Stimulated activated CD8-positive, alpha-beta memory T cell treated with anti-CD3 and anti-CD28 coated beads, Interleukin-4, amount 100 ng/mL, for 1 hour (primary cell): ENCODE measurements at places on chromosomes 12 and 14.

GRCh38 chr12:125329239-125330102 lies 264.2 kb downstream of the AACS start:
- DNase-seq: no peak

- DNase-seq: peak; percentile 81
Measured at GRCh38 chr12:123364532-123365024, at the start of gene SBNO1. SBNO1 (minus strand) TSS chr12:123364847; CDS start chr12:123350441, 14,406 bp downstream.

- no peak for DNase-seq
Measured at GRCh38 chr14:104203071-104203425, 64.7 kb downstream of the KIF26A start.

- no peak for DNase-seq
Measured at GRCh38 chr14:78367355-78367754, 197.2 kb downstream of the NRXN3 start.

GRCh38 chr12:42779186-42779859 lies 189.8 kb upstream of the PRICKLE1 start:
- DNase-seq: no peak

DNA sequence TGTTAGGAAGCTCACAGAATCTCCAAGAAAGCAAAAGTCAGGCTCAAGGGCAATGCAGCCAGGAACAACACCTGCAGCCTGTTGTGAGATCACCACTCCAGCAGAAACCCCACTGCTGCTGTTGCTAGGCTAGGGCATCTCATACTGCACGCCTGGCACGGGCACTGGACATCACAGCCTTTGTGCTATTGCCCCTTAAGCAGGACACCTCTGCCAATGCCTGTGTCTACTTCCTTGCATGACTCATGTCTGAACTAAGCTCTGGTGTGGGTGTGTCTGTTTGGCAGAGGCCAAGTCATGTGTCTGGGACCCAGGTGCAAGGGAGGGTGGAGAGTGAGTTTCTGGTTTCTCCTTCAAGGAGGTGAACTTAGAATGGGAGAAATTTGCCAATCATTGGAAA lies 10.0 kb upstream of the DDX47 start:
- no peak for DNase-seq

DNA sequence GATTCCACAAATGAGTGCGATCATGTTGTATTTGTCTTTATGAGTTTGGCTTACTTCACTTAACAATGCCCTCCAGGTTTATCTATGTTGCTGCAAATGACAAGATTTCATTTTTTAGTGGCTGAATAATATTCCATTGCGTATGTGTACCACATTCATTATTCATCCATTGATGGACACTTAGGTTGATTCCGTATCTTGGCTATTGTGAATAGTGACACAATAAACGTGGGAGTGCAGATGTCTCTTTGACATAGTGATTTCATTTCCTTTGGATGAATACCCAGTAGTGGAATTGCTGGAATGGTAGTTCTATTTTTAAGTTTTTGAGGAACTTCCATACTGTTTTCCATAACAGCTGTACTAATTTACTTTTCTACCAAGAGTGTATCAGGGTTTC lies 23.5 kb downstream of the AKAP6 start:
- no peak for DNase-seq

DNA sequence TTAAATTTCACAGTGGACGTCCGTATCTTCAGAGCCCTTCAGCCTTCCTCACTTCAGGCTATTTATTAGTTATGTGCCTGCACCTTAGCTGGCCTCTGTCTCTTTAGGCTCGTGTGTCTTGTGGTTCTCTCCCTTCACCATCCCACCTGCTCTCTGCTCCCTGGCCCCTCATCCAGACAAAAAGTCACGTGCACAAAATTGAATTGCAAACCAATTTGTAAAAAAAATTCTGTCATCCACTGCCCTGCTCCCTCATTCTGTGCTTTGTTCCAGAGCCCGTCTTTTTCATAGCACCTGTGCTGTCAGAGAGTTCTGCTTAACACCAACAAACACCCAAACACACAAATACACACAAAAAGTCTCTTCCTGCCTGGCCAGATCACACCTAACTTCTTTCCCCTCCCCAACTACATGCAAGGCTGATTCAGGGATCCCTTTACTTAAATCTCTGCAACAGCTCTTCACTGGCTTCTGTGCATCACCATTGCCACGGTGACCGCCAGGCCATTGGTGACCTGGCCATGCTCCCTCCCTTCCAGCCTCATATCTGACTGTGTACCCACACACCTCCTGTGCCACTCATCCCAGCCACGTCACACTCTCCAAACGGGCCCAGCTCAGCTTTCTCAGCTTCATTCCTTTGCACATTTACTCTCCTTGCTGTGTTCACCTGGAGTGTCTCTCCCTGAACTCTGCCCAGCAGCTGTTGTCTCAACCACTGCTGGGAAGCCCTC lies 205.7 kb downstream of the TTC8 start:
- DNase-seq: no peak

- no peak for DNase-seq
Measured at GRCh38 chr12:41564816-41565215, 376.7 kb downstream of the PDZRN4 start.

DNA sequence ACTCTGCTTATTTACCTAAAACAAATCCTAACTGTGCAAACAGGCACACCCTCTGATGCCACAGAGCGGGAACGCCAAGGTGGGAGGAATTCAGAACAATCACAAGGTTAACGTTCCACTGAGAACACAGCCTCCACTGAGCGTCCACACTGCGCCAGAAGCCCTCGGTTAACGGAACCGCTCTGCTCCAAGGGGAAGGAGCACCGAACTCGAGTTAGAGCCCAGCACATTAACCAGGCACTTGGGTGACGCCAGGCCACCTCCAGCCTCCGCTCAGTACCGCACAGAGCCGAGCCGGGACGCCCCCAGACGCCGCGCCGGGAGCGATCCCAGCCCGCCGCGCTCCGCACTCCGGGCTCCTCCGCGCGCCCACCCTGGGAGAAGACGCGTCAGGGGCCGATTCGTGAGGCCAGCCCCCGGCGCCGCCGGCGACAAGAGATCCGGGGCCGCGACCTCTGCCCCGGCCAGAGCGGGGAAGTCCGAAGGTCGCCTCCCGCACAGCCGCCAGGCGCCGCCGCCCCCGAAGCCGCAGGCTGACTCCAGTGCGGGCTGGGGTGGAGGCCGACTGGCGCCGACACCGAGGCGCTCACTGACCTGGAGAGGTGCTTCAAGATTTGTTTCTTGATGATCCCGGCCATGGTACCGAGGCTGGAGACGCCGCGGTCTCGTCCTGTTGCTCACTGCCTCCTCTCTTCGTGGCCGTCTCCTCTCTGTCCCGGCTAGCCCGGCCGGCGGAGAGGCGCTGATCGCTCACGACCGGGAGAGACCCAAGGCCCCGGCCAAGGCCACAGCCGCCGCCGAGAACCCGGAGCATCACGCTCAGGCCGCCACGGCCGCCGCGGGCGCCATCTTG lies 450 bp downstream of the BLTP3B start:
- DNase-seq: peak; percentile 3

DNA sequence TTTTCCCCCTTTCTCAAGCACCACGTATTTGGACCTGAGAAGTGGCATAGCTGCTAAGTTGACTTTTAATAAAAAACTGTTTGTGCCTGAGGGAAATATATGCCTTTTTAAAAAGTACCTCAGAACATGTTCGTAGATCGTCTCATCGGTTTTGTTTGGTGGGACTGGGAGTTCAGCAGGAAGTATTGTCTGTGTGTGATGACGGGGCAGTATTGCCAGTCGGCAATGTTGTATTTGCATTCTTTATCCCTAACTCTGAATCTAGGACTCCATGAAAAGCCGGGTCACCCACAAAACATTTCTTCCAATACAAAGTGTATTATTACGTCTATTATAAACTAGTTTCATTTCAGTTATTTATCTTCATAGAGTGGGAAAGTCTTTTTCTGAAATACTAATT lies 19.7 kb upstream of the FGD4 start:
- no peak for DNase-seq

DNA sequence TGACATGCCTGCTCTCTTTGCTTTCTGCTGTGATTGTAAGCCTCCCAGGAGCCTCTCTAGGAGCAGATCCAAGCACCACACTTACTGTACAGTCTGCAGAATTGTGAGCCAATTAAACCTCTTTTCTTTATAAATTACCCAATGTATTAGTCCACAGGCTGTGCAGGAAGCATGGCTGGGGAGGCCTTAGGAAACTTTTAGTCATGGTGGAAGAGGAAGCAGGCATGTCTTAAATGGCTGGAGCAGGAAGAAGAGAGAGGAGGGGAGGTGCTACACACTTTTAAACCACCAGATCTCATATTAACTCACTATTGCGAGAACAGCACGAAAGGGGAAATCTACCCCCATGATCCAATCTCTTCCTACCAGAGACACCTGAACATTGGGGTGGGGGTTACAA lies 108.9 kb downstream of the DERA start:
- no peak for DNase-seq

GRCh38 chr12:31778687-31779086 lies 49.9 kb upstream of the AMN1 start:
- DNase-seq: no peak

- no peak for DNase-seq
Measured at GRCh38 chr14:92926180-92926845, 3.4 kb downstream of the CHGA start.

- DNase-seq: peak; percentile 38
Measured at GRCh38 chr12:53207042-53207441, at the start of gene ITGB7. ITGB7 (minus strand) TSS chr12:53207251; CDS start chr12:53200443, 6,808 bp downstream.

GRCh38 chr12:114976959-114977358 lies 293.0 kb upstream of the TBX3 start:
- no peak for DNase-seq

GRCh38 chr12:52091061-52091460 lies 11.6 kb downstream of the SMIM41 start:
- no peak for DNase-seq

DNA sequence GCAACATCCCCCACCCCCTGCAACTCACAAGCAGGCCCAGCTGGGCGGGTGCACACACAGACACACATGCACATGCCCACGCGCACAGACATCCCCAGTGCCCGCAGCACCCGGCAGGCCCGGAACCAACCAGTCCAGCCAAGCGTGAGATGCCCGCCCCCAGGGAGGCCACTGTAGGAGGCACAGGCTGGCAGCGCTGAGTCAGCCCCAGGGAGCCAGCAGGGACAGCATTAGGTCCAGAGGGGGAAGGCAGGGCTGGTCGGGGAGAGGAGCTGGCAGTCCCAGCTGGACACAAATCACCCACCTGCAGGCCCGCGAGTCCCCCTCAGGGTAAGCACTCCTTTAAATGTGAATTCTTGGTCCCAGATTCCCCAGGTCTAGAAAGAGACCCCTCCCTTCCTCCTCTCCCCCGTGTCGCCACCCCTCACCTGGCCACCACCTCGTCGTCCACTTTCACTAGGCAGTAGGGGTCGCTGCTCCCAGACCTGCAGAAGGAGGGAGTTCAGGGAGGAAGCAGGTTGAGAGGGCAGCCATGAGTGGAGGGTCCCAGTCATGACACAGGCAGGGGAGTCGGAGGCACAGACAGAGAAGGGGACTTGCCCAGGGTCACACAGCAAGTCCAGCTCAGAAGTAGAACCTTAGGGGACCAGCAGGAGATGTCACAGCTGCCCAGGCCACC lies 5.0 kb downstream of the RASAL1 start:
- DNase-seq: no peak

- DNase-seq: no peak
Measured at GRCh38 chr14:56490379-56490778, 89.2 kb upstream of the TMEM260 start.

DNA sequence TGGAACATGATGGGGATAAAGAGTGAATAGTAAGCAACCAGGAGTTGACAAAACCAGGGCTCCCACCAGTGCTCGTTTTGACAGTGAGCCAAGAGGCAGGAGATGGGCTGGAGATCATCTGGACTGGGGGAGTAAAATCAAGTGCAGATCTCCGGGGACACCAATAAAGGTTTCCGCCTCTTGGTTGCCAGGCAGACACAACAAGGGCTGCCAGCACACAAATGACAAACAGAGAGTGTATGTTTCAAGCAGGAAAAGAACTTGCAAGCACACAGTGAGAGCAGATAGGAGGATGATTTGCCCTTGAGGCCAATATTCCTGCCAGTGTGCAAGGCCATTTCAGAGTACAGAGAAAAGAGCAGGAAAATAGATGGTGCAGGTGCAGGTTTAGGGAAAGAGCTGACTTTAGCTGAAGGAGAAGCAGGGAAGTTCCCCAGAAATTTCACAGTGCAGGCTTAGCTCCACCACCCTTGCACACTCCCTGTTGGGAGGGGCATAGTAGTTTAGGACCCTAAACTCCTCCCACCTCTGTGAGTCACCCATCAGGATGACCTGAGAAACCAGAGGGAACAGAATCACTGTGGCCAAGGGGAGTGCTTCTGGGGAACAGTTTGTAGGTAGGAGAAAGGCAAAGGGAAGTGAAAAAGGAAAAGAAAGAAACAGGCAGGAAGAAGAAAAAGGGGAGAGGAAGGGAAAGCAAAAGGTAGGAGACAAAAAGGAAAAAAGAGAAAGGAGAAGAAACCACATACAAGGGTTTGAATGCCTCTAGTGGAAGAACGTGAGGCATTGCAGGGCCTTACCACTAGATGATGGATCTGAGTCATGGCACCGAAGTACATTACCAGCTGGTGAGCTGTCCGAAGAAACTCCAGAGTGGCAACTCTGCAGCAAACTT lies 404.4 kb downstream of the SLC6A15 start:
- DNase-seq: no peak

- DNase-seq: no peak
Measured at GRCh38 chr14:74258764-74259035, 19.5 kb downstream of the VSX2 start.

GRCh38 chr12:80413462-80413861 lies 30.6 kb upstream of the PTPRQ start:
- DNase-seq: no peak

DNA sequence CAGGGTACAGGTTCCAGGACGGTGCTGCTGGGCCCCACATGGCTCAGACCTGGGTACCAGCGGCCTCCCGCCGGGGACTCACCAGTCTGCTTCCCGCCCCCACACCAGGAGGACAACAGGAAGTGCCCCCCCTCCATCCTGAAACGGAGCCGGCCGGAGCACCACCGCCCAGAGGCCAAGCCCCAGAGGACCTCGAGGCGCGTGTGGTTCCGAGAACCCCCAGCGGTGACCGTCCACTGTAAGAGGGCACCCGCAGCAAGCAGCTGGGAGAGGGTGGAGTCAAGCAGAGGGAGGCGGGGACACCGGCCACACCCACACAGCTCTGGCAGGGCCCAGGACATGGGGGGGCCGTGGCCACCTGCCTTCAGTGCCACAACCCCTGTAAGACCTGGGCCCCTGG lies 8.1 kb downstream of the C14orf180 start:
- DNase-seq: no peak

- DNase-seq: no peak
Measured at GRCh38 chr12:104263026-104263425, 40.5 kb upstream of the EID3 start.

- DNase-seq: no peak
Measured at GRCh38 chr14:99812892-99813291, 19.7 kb downstream of the EML1 start.

- DNase-seq: no peak
Measured at GRCh38 chr12:76091246-76091754, 6.8 kb upstream of the NAP1L1 start.

- no peak for DNase-seq
Measured at GRCh38 chr14:36394593-36394992, 74.2 kb upstream of the MBIP start.
